ENCODE measurements at places on chromosomes 12 and 14.

DNA sequence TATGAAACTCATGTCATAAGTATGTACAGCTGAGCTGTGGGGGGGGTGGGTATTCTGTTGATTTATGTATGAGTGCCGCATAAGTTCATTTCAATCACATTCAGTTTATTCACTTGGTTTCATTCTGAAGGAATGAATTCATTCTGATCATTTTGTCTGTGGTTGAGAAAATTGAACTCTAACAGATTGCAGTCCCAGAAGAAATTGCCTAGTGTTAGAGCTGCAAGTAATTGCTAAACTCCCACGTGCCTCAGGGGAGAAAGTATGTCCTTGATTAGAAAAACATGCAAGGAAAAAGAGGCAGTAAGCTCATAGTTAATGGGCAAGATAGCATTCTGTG, 442.4 kb upstream of the MGAT4C start:
- DNase-seq, result no peak

- no peak for DNase-seq
Observed at GRCh38 chr12:20474016-20474415, 105.7 kb downstream of the PDE3A start.

- no peak for DNase-seq
Observed at GRCh38 chr12:104909761-104910160, 48.3 kb downstream of the SLC41A2 start.

GRCh38 chr14:73741386-73741875, 27.2 kb upstream of the PNMA1 start:
- no peak for DNase-seq

GRCh38 chr12:47021298-47021697, 58.1 kb upstream of the PCED1B start:
- peak; percentile 70 for DNase-seq

DNA sequence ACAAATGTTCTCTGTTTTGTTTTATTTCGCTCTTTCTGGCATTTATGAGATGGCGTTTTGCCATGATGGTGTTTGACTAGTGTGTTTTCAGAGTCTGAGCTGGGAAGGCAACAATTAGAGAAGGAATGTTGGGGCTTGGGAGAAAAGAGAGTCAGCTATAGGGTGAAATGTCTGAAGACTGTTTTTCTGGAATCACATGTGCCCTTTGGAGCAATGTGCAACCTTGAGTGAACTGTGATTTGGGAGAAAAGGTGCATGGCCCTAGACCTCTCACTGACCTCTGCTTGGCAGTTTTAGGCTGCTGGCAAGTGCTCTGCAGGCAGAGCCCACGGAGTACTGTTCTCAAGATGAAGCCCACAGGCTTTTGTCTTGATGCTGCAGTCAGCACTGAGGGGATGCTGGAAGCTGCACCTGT, 379.9 kb upstream of the PDE3A start:
- no peak for DNase-seq

DNA sequence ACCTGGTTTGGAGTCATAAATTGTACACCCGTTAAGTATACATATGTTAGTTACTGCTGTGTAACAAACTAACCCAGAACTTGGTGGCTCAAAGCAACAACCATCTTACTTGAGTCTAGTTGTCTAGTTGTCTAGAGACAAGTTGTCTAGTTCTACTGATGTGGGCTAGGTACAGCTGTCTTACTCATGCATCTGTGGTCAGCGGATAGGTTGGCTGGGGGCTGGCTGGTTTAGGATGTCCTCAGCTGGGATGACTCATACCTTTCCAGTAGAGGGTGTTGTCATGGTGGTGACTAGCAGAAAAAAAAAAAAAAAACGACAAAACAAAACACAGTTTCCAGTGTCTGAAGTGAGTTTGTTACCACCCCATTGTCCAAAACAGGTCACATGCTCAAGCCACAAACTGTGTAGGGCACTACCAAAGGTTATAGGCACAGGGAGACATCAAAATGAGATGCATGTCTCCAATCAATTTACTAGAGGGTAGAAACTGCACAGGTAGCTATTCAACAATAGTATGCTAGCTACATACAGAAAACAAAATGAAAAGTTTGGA, 680.3 kb downstream of the MED13L start:
- no peak for DNase-seq

DNA sequence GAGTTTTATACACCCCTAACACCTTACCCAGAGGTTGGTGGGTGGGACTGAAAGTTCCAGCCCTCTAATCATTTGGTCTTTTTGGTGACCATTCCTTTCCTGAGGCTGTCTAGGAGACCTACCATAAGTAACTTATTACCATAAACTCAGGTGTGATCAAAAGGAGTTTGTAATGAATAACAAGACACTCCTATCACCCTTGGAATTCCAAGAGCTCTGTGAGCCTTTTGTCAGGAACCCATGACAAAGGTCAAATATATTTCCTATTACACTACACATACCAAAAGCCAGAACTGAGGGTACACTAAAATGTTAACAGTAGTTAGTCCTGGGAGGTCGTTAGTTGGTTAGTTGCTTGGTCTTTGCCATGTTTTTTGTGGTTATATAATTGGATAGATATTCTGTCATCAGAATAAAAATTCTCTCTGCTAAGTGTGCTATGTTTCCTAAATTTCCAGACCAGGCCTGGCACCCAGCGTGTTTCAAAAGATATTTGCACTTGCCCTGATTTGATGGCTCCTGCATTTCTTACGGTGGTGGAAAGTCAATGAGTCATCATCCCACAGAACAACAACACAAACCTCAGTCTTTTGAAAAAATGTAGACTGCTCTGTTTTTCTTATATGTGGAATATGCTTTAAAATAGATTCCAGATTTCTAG, 27.0 kb upstream of the AKAP5 start:
- DNase-seq, result no peak

GRCh38 chr14:28759653-28760313, 6.8 kb upstream of the FOXG1 start:
- DNase-seq, result no peak

DNA sequence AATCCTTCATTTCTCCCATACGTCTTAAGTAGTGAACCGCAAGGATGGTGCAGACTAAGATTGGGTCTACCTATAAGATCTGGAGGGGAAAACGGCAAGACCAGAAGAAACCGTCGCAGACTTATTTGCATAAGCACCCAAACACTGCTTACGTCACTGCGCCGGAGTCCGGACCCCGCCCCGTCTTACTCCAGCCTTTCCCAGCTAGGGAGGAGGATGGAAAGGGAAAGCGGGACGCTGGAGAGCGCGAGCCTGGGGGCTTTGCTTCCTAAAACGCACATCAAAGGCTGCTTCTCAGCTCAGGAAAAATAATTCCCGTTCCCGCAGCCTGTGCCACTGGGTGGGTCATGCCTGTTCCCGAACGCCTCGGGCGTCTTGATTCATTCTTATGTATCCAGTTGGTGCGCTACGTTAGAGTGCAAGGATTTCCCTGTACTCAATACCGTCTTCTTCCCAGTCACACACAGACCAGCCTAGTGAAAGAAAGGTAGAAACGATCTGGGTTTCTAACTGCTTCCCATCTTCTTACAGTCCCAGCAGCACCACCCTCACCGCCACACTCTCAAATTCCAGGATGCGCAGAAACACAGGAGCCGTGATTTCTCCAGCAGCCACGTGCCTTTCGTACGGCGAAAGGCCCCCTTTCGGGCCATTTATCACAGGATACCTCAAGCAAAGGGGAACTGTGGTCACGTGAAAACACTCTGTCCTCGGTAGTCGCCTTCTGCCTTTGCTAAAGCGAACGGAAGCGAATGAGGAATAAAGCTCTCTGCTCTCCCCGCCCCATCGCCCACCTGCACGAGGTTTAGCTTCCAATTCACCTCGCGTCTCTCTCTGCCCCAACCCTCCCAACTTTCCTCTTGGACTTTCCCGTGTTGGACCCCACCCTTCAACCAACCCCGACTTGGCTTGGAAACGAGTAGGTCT, 1.1 kb downstream of the SLC6A15 start:
- no peak for DNase-seq

- DNase-seq, result no peak
Observed at GRCh38 chr12:39292125-39292630, 150.7 kb downstream of the KIF21A start.

DNA sequence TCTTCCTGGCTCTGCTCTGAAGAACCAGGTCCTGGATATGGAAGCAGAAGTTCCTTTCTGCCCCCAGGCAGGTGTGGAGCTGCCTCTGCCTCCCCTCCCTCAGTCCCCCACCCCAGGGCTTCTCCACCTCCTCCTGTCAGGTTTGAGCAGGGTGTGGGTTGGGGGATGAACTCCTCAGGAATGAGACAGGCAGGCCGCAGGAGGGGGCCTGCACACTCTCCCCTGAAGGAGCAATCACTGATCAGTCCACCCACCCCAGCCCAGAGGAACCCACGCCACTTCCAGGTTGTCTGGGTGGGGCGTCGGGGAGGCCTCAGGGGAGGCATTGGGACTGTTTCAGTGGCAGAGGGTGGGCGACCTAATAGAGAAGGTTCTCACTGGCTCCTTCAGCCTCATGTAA, 26.6 kb downstream of the FAIM2 start:
- DNase-seq, result no peak

GRCh38 chr12:54215989-54216796, 27.4 kb upstream of the SMUG1 start:
- DNase-seq, result peak; percentile 69

- DNase-seq, result no peak
Observed at GRCh38 chr12:67370979-67371378, 101.8 kb downstream of the CAND1 start.

- no peak for DNase-seq
Observed at GRCh38 chr14:103547455-103547940, 15.0 kb downstream of the BAG5 start.

- DNase-seq, result peak; percentile 47
Observed at GRCh38 chr12:124804011-124804621, 59.5 kb downstream of the SCARB1 start.

GRCh38 chr12:110590806-110591326, 7.7 kb upstream of the PPTC7 start:
- DNase-seq, result peak; percentile 95

DNA sequence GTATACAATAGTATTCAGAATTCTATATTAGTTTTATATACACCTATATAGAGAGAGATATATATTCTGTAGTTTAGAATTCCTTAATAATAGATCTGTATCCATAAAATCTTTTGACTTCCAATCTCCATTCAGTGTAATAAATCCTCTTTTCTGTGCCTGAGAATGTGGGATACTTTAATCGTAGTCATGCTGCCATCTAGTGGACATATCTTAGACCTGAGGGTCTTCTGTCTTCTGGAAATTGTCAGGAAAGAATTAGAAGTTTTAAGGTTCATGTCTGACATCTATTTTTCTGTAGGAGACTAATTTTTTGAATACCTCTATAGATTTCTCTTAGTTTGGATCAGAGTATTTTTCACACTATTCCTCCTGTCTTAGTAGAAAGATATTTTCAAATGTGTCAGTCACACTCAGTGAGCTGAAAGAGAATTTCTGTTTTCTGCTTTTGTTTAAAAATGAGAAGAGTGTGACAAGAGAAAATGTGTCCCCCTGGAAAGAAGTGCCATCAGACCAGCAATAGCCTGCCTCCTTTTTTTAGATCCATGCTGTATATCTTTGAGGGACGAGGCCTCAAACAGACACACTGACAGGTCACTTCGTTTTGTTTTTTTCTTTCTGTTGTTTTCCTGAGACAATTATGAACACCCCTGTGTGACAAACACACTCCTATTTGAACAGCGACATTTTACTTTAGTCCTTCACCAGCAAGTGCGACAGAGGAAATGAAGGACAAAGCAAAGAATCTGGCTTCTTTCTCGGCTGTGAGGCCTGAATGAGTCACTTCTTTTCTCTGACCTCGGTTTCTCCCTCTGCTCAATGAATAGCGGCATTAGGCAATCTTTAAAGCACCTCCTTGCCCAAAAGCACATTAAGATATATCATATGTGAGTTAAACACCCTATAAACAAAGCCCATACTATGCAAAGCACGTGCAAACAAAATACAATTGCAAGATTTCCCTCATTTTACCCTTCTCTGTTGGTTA, 96.3 kb downstream of the GALC start:
- peak; percentile 59 for DNase-seq

DNA sequence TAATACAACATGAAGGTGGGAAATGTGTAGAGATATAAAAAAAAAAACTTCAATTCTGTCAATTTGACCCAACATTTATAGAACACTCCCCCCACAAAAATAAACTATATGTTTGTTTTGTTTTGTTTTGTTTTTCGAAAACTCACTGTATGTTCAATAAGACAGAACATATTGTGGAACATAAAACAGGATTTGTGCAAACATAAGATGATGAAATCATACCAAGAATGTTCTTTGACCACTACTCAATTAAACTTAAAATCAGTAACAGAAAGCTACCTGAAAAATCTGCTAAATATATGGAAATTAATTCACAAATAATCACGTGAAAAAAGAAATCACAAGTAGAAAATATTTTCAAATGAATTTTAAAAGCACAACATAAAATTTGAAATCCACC, 61.2 kb downstream of the PAWR start:
- no peak for DNase-seq

DNA sequence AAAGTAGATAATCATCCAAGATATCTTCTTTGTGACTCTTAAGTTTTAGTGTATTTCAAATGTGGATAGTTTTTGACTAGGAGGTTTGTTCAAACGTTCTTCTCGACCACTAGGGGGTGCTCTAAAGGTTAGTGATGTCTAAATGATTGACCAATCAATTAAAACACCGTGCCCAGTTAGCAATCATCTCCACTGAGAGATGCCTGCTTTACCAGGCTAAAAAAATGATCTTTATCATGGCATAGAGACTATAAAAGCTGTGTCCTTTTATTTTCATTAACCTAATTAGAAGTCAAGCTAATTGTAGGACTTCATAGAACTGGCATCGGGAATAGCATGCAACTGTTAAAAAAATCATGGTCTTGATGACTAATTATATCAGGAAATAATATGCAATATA, 153.9 kb downstream of the PRKCH start:
- peak; percentile 71 for DNase-seq

GRCh38 chr14:61089126-61089750, 108.2 kb downstream of the SLC38A6 start:
- no peak for DNase-seq

DNA sequence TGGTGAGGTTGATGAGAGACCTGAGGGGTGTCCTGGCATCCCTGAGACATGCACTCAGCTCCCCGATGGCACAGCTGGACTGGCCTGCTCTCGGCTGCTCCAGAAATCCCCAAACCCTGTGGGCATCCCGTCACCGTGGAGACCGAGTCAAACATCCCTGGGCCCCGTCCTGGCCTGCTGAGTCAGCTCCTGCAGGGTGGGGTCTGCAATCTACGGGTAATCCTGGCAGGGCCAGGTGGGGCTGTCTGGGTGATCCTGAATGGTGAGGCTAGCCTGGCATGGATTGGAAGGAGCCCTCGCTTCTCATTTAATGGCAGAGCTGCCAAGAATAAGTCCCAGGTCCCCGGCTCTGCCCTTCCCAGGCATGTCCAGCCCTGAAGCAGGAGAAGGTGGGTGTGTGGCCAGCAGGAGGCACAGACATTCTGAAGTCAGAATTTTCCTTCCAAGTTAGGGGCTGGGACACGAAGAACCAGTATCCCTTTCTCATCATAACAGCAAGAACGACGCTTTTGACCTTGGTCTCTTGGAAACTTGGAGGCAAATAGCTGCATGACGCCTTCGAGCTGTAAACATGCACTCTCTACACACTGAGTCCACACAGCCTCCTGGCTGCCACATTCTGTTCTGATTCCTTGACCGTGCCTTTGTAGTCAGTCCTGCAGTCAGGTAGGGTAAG, 17.7 kb upstream of the SERPINA4 start:
- no peak for DNase-seq
